ENCODE measurements at places on chromosomes 5 and 9.
A peak's percentile ranks its signal among the peaks of the same experiment; 100 is the strongest.

DNA sequence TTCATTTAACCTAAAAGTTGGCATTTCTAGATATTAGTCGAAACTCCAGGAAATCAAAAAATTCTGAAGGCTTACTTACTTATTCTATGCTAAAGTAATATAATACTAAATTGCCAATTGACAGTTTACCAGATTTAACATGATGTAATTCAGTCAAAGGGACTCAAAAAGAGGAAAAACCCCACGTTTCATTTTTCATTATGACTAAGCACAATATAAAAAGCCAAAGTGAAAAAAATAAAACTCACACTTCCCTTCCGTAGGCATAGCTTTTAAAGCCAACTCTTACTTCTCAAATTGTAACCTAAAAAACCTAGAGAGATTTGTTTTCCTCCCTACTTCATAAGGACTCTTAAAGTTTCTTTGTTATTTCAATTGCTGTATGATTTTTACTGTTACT lies 146.6 kb downstream of the RAPGEF6 start:
- peak; percentile 6 for DNase-seq

DNA sequence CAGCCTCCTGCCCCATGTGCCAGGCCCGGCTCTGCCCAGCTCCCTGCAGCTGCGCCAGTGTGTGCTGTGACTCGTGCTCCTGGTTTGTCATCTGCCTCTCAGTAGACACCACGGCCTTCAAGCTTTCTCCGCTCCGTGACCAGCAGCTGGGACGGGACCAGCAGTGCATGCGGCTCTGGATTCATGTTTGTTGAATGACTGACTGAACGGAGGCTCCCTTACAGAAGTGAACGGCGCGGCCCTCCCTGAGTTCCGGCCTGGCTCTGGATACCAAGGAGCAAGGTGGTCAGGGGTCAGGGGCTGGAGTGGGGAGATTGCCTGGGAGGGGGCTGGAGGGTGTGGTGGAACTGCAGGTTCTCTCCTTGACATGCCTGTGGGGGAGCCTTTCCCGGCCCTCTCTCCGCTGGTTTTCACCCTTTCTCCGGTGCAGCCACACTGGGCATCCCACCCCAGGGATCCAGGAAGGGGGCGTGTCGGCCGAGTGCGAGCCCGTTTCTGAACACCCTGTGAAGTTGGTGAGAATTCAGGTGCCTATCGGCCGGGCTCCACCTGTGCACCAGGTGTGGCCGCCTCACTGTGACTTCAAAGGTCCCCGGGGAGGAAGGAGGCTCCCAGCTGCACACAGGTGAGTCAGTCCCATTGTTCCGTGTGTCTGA lies 11.1 kb upstream of the CEP72 start:
- DNase-seq = no peak

DNA sequence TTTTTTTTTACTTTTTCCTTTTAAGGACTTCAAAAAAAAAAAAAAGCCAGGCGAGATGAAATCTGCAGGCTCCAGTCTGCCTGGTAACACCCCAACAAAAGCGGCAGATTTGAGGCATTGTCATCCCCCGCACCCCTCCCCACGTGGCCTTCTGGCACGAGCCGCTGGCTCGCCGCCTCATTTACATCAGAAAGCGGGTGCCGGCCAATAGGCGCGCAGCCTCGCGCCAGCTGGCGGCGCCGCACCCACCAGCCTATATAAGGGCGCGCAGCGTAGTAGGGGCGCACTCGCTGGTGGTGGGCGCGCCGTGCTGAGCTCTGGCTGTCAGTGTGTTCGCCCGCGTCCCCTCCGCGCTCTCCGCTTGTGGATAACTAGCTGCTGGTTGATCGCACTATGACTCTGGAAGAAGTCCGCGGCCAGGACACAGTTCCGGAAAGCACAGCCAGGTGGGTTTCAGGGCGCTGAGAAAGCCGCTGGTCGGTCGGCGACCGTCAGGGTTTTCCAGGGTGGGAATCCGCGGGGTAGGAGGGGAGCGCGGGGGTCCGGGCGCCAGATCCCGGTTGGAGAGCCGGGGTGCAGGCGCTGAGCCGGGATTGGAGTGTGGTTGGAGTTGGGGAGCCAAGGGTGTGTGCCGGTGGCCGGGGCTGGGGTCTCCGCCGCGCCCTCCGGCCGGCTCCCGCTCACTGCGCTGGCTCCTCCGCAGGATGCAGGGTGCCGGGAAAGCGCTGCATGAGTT lies at the start of gene GADD45G:
GADD45G (plus strand) TSS at position 284 of the 736 bp plus-strand sequence; CDS start at position 394, 110 bp downstream.
- peak; percentile 85 for DNase-seq

DNA sequence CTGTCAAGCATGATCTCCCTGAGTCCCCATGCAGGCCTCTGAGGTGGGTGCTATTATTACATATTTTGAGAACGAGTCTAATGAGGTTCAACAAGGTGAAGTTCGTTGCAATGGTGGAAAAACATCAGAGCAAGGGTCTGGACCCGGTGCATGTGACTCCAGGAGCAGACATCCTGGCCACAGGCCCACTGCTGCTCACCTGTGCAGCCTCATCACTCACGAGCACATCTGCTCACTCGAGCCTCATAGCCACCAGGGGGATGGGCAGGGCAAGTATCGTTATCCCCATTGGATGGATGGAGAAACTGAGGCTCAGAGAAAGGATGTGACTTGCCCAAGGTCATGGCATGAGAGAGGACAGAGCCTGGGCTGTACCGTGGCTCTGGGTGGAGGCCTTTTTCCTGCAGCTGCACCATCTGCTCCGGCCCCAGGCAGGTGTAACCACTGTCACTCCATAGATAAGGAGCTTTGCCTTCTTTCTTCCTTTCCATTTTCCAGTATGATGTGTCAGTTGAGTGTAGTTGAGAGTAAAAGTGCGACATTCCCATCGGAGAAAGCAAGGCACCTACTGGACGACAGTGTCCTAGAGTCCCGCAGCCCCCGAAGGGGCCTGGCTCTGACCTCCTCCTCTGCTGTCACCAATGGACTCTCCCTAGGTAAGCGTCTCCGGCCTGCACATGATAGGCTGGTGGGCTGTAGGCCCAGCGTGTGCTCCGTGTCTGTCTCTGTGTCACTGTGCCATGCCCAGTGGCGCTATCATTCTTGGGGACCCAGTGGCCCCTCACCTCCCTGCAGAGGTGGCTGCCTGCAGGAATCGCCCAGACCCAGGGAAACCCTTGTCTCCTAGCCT lies 68.4 kb upstream of the GARNL3 start:
- no peak for DNase-seq

DNA sequence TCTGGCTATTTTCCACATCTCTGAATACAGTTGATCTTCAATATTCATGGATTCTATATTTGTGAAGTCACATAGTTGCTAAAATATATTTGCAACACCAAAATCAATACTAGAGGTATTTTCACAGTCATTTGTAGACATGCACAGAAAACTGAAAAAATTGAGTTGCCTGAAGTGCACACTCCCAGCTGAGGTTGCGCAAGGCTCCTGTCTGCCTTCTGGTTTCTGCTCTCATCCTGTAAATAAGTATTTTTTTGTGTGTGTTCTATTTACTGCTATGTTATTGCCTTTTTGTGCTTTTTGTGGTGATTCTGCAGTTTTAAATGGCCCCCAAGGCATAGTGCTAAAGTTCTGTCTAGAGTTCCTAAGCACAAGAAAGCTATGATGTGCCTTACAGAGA lies 371.1 kb upstream of the GRAMD2B start:
- no peak for DNase-seq

GRCh38 chr5:1244976-1245375 lies 19.8 kb downstream of the SLC6A18 start:
- no peak for DNase-seq

DNA sequence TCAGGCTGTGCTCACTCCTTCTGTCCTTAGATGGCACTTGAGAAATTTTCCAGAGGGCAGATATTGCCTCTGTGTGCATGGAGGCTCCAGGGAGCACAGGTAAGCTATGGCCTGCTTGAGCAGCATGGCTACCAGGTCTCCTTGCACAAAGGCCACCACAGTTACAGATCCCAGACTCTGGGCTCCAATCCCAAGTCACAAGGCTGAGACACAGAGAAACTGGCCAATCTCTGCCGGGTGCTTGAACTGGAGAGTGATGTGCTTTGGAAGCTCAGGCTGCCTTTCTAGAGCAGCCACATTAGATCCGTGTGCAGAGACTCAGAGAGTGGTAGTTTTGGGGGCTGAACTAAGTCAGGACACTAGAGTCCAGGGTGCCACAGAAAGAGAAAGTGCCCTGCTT lies 145.7 kb downstream of the SEMA6A start:
- no peak for DNase-seq
